ENCODE measurements at places on chromosomes 2 and 18. TPM values are rescaled to one million over a fixed set of nuclear protein-coding genes. Genes with fewer than 3 reads are reported as not detected.

DNA sequence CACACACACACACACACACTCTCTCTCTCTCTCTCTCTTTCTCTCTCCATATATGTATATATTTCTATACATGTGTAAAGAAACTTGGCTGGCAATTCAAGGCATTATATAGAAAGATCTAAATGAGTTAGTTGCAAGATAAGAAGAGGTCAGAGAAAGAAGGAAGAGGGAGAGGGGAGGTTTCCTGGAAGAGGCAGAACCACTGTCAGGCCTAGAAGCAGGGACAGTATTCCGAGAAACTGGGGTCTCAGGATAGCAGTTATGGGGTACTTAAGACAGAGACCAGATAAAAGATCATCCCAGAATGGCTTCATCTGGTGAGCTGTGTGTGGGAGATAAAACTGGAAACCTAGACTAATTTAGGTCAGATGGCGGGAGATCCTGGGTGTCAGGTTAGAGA lies 180.8 kb downstream of the CAMKMT start:
- DNase-seq = no peak

GRCh38 chr2:239549711-239550255 lies 149.0 kb upstream of the HDAC4 start:
- no peak for DNase-seq

- DNase-seq = no peak
Observed at GRCh38 chr18:50190236-50190635, 4.7 kb downstream of the MYO5B start.

GRCh38 chr2:39127973-39128372 lies 7.1 kb upstream of the SOS1 start:
- peak; percentile 30 for DNase-seq

GRCh38 chr2:178949584-178949983 lies 100.4 kb downstream of the CCDC141 start:
- no peak for DNase-seq

DNA sequence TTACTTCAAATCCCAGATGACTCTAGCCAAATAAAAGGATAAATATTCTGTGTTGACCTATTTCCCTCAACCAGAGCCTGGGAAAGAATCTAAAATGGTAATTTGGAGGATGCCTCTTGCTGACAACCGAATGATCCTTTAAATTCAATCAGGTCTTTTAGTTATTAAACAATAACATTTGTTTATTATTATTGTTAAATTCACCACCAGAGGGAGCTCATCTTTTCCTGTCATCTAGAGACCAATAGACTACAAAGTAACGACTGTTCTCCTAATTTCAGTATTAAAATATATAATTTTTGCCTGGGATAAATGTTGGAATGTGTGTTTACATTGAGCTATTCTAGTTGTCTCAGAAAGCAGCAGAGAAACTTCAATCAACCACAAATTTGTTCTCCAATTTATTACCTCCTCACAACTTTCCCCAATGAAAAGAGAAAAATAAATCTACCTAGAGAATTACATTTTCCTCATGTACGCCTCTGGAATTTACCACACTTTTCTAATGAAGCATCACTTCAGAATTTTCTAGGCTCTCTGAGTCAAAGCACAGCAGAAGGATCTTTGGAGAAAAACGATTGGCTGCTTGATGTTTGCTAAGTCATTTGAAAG lies 142.7 kb downstream of the SCG2 start:
- DNase-seq = no peak

- no peak for DNase-seq
Observed at GRCh38 chr2:63127594-63127993, 77.0 kb downstream of the OTX1 start.

- no peak for DNase-seq
Observed at GRCh38 chr18:28123401-28124030, 53.4 kb downstream of the CDH2 start.

- DNase-seq = no peak
Observed at GRCh38 chr2:72289283-72289682, 141.6 kb upstream of the CYP26B1 start.

DNA sequence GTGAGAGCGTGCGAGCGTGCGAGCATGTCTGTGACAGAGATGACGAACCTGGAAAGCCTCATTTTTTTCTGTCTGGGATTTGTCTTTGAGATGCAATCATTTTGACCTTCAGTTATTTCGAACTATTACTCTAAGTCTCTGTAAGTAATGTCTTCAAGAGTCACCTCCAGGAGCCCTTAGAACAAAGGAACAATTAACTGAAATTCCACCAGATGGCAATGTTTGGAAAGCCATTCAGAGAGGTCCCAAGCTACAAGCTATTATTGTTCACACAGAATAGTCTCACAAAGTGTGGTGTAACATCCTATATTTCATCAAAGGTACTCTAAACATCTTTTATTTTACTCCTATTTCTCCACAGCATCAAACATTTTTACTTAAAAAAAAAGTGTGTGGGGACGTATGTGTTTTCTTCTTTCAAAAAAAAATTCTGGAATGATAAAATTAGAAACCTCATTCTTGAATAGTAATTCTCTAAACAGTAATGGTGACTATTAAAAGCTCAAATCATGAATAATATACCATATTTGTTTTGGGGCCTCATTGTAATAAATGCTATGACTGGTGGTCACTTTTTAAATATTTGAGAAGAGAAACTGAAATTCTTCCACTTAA lies 35.1 kb upstream of the MAPRE2 start:
- DNase-seq = peak; percentile 85

- DNase-seq = no peak
Observed at GRCh38 chr2:161147856-161148255, 12.4 kb upstream of the TANK start.

GRCh38 chr2:199966976-199967375 lies 11.6 kb downstream of the MAIP1 start:
- no peak for DNase-seq

FOSL2 gene
- 13.5 TPM for polyA plus RNA-seq

KLHL30 gene
- polyA plus RNA-seq = 6.7 TPM

Data from muscle of back (tissue), 13 donors.